Sciatic nerve (tissue), 2 donors: ENCODE measurements at places on chromosomes 2 and 18. TPM values are rescaled to one million over a fixed set of nuclear protein-coding genes. Genes with fewer than 3 reads are reported as not detected.

RAB17 gene
- 1.1 TPM for total RNA-seq

CTAGE1 gene
- total RNA-seq, result not detected

CCDC102B gene
- 16.5 TPM for total RNA-seq

PIAS2 gene
- total RNA-seq, result 32.7 TPM

LCT gene
- total RNA-seq, result 0.04 TPM

IGFBP5 gene
- total RNA-seq, result 316 TPM

SPP2 gene
- not detected for total RNA-seq

MYCN gene
- 7.0 TPM for total RNA-seq

VWA3B gene
- total RNA-seq, result 0.80 TPM

HMSD gene
- total RNA-seq, result 7.8 TPM

PROKR1 gene
- 0.18 TPM for total RNA-seq

ALPI gene
- not detected for total RNA-seq

TTC21B gene
- total RNA-seq, result 36.8 TPM

AGAP1 gene
- 62.9 TPM for total RNA-seq
